ENCODE measurements at places on chromosomes 3 and 15.

DNA sequence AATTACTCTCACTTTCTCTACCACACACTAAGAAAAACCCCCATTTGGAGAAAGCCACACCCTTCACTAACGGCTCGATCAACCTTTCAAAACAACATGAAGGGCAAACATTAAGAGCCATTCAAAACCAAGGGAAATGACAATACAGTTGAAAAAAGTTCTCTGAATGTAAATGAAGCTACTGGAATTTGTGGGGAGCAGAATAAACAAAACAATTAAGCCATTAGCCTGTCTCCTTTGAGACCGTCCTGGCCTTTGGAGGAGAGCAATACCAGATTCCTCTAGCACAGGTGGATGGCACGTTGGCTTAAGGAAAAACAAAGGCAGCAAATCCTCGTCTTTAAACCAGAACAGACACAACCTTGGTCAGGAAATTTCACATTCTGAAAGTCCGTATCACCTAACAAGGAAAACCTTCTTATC lies 18.7 kb downstream of the MYO1E start:
- DNase-seq: no peak

DNA sequence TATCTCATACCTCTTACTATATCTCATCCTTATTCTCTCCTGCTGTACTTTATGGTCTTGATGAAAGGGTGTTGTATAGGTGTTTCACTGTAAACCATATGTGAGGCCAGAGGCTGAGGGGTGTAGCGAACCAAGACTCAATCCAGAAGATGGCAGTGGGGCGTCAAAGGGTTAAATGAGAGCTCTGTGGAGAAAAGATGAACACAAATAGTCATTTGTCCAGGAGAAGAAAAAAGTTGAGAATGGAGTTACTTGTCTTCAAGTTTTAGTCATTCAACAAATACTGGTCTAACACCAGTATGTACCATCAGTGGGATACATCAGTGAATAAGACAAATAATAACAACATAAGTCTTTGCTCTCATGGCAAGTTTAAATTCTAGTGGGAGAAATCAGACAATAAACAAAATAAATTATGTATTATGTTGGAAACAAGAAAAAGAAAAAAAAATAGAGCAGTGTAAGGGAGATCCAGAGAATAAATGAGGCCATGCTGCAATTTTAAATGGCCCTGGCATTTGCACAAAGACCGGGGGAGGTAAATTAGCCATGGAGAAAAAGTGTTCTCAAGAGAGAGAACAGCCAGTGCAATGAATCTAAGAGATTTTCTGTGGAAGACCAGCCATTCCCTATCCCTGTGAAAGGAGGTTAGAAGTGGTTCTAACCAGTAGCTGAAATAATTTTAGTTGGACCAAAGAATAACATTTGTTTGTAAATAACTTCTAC lies 77.0 kb upstream of the UMPS start:
- DNase-seq: no peak

- no peak for DNase-seq
Observed at GRCh38 chr3:188348435-188349244, 194.7 kb downstream of the LPP start.

- DNase-seq: no peak
Observed at GRCh38 chr3:31472479-31473390, 60.0 kb upstream of the STT3B start.

DNA sequence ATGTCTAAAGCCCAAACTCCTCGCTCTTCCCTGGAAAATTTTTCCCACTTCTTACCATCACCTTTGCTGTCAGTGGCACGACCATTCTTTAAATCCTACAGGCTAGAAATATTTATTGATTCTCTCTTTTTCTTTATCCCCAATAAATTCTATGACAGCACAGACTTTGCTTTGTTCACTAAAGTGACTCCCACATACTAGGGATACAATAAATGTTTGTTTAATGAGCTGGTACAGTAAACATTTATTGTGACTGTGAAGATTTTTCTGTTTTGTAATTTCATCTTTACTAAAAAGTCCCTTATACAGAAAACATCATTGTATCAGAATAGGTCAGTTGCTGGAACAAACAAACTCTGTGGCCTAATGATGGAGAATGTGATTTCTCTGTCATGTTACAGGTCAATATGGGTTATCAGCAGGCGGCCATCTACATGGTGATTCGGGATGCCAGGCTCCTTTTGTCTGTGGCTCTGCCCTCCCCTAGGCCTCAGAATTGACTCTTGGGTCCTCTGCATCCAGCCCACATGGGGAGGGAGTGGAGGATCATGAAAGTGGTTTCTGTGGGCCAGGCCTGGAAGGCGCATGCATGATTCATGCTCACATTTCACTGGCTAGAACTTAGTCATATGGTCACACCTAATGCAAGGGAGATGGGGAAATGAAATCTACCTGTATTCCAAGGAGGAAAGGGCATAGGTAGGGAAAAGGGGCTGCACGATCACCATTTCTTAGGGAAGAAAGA lies 22.7 kb upstream of the KNG1 start:
- no peak for DNase-seq

DNA sequence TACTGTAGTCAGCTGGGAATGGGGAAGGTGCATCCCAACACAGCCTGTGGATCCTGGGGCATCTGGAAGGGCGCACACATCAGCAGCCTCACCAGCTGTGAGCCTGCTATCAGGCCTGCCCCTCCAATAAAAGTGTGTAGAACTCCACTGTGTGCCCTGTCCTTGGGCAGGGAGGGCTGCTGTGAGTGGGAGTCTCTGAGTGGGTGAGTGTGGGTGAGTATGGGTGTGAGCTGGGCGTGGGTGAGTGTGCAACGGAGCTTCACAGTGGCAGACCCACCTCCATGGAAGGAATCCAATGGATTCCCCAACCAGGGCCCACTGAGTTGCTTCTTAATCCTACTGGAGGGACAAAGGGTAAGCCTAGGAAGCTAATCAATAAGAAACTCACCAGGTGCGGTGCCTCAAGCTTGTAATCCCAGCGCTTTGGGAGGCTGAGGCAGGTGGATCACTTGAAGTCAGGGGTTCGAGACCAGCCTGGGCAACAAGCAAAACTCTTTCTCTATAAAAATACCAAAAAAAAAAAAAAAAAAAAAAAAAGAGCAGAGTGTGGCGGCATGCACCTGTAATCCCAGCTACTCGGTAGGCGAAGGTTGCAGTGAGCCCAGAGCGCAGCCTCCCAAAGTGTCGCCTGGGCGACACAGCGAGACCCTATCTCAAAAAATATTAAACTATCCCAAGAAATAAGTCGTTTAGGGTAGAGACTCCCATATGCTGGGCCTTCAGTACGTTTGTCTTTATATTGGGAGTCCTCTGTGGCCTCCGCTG lies 555 bp upstream of the RCCD1 start:
- no peak for DNase-seq

DNA sequence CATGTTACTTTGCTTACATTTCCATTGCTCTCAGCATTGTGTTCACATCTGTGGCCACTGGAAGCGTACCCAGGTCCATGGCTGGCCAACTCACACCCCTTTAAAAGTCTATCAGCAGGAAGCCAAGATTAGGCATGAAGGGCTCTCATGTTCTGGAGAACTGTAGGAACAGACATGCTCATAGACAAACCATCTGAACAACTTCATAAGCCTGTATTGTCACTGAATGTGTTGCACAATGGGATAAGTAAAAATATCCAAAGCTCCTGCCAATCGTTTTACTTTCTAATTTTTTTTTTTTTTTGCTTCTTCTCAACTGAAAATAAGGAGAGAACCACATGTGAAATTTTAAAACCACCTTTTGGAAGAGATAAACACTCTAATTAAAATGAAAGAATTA lies 6.4 kb downstream of the RPLP1 start:
- no peak for DNase-seq

GRCh38 chr3:61812517-61812916 lies 251.1 kb downstream of the PTPRG start:
- no peak for DNase-seq

- DNase-seq: no peak
Observed at GRCh38 chr3:194714564-194714963, 28.9 kb downstream of the FAM43A start.

DNA sequence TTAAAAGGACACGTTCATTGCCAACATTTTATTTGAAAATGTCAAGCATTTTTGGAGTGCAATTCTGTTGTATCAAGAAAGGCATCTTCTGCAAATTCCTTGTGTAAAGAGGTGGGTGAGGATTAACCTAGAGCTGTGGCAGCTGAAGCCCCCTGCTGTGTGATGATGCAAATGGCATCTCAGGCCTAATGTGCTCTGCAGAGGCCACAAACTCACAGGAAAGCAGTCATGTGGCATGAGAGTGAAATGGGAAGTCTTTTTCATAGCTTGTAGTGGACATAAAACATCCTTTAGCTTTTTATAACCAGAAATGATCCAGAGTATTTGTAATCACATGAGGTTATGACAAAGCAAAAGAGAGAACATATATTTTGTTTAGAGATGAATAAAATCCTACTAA lies 6.4 kb downstream of the CADM2 start:
- DNase-seq: no peak

- no peak for DNase-seq
Observed at GRCh38 chr3:193593668-193594030, 641 bp downstream of the OPA1 start.

DNA sequence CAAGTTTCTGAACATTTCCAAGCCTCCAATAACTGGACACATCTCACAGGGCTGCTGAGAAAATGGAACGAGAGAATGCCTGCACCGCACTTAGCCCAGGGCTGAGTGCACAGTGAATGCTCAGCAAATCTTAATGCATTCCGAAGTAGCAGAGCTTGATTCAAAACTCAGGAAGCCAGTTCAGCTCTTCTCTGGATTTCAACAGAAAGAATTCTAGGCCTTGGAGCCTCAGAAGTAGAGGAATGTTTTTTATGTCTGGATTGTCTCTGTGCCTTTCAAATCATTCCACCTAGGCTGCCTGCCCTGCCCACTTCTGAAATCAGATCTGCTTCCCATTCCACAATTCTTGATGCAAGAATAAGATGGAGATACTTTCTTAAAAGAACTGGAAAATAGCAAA lies 9.6 kb upstream of the FOXP1 start:
- DNase-seq: no peak

DNA sequence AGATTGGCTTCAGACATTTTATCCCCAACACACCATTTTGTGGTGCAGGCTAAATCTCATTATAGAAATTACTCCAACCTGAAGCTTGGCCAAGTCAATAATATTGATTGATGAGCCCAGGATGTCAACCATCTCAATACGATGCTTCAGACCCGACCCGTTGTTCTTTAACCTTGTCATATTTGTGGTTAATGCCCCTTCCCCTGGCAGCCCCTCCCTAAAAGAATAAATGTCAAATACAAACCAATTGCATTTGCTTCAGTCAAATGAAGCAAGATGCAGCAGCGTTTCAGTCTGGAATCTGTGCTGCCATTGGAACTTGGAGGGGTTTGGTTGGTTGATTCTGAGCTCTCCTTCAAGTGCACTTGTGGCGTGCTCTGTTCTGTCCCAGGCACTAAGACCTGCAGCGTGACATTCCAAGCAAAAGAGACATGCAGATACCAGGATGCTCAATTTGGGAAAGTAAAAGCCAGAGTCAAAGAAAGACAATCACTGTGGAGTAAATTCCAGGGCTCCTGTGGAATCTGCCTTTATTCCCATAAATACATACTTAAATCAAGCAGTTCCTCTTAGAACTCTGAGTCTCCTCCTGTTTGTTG lies 23.8 kb upstream of the PSMD6 start:
- no peak for DNase-seq

DNA sequence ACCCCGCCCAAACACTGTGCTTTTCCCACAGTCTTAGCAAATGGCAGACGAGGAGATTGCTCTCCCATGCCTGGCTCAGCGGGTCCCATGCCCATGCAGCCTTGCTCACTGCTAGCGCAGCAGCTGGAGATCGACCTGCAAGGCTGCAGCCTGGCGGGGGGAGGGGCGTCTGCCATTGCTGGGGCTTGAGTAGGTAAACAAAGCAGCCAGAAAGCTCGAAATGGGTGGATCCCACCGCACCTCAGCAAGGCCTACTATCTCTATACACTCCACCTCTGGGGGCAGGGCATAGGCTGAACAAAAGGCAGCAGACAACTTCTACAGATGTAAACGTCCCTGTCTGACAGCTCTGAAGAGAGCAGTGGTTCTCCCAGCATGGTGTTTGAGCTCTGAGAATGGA lies 27.2 kb upstream of the WDR5B start:
- DNase-seq: no peak

GRCh38 chr3:121748680-121749275 lies 763 bp downstream of the GOLGB1 start:
- DNase-seq: peak; percentile 1

DNA sequence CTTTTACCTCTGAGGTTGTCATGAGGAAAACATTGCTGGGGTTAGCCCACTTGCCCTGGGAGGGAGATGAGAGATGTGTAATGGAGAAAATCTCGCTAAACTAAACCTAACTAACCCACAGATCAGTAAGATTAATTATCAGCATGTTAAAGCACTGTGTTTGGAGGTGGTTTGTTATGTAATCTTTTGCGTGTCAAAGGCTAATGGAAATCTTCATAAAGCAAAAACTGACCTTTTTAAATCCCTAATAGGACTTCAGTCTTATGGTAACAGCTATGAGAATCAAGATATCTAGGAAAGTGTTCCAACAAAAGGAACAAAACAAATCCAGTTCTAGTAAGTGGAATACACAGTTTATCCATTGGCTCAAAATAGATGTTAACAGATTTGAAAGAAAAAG lies 102.7 kb downstream of the PLOD2 start:
- DNase-seq: no peak

GRCh38 chr3:134617608-134618477 lies 33.0 kb downstream of the KY start:
- no peak for DNase-seq

GRCh38 chr15:57060799-57061198 lies 142.4 kb downstream of the TCF12 start:
- DNase-seq: no peak

GRCh38 chr3:23576379-23576959 lies 229.3 kb upstream of the UBE2E1 start:
- no peak for DNase-seq

- DNase-seq: no peak
Observed at GRCh38 chr3:4525560-4526223, 32.5 kb downstream of the ITPR1 start.

- DNase-seq: no peak
Observed at GRCh38 chr3:124791639-124792151, 61.4 kb downstream of the UMPS start.

GRCh38 chr3:15711281-15711680 lies 86.5 kb downstream of the ANKRD28 start:
- no peak for DNase-seq

- no peak for DNase-seq
Observed at GRCh38 chr3:130480736-130481135, 36.2 kb upstream of the COL6A6 start.

GRCh38 chr3:52533623-52534280 lies at the start of gene NT5DC2:
Gene NT5DC2, minus strand, starts transcription at chr3:52533857. Its CDS starts 120 bp downstream, at chr3:52533737.
- DNase-seq: peak; percentile 13

- DNase-seq: no peak
Observed at GRCh38 chr3:36648241-36649034, 115.9 kb downstream of the DCLK3 start.

DNA sequence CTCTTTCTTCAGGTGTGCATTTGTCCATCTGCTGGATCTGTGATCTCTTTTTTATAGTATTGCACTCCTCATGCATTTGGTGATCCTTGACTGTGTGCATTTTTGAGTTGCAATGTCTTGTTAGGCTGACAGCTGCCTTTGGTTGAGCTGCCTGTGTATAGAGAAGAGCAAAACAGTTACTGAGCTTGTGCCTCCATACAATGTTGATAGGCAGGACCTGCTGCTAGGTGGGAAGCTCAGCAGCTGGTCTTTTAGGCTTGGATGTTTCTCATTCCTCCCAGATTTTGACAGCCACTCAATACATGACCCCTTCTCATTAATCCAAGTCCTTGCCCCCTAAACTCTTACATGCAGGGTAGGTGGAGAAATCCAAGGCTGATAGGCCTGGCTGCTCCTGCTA lies 74.8 kb upstream of the PIAS1 start:
- DNase-seq: no peak
